NCI-H2171 treated with DMSO at 0.1 percent for 48 hours (cell line): ENCODE measurements at places on chromosomes 5 and 9.

- DNase-seq = no peak
Measured at GRCh38 chr9:128123451-128124080, 4.0 kb downstream of the PTGES2 start.

DNA sequence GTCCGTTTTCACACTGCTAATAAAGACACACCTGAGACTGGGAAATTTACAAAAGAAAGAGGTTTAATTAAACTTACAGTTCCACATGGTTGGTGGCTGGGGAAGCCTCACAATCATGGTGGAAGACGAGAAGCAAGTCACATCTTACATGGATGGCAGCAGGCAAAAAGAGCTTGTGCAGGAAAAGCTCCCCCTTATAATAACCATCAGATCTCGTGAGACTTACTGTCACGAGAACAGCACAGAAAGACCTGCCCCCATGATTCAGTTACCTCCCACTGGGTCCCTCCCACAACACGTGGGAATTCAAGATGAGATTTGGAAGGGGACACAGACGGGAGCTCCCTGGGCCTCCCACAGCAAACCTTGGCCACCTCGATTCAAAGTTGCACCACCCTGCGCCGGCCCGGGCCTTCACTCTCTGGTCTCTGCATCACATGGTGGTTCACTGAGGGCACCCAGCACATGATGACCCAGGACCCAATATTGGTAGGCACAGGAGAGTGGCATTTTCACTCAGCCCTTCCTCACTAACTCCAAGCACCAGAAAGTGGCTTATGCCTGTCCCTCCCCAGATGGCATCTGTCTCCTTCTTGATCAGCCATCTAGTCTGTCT is 21.0 kb upstream of the TDRD7 start:
- no peak for DNase-seq

DNA sequence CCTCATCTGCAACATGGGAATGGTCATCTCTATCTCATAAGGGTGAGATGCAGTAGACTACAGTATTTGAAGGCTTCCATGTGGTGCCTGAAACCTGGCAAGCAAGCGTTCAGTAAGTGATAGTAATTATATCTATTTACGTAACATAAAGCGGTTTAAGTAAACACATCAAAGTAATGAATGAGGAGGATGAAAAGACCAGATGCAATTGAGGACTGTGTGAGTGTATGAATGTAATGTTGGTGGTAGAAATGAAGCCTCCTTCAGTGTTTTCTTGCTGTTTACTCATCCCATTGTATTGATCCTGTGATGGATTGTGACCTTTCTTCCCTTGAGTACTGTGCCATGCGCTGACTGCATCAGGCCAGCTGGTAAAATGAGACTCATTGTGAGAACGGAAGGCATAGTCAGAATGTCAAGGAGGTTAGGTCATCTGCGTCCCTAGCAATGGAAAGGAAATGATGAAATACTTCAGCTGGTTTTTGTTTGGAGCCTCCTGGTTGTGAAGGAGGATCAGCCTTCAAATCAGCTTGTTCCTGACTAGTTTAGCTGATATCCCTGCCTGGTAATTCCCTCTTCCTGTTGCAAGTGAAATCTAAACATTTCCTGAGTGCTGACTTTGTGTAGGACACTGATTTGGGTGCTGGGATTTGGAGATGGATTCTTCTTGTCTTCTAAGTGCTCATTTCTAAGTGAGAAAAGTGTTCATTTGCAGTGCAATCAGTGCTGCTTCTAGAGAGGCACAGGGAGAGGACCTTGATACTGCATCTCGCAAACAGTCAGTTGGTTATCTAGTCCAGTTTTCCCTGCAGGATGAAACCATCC is 35.6 kb downstream of the TNFSF8 start:
- no peak for DNase-seq

- DNase-seq = no peak
Measured at GRCh38 chr9:114958021-114958843, 27.8 kb upstream of the TNFSF8 start.

GRCh38 chr5:172806897-172807672 is 27.0 kb upstream of the ERGIC1 start:
- no peak for DNase-seq

- DNase-seq = no peak
Measured at GRCh38 chr9:137757139-137757538, 120.4 kb upstream of the CACNA1B start.

DNA sequence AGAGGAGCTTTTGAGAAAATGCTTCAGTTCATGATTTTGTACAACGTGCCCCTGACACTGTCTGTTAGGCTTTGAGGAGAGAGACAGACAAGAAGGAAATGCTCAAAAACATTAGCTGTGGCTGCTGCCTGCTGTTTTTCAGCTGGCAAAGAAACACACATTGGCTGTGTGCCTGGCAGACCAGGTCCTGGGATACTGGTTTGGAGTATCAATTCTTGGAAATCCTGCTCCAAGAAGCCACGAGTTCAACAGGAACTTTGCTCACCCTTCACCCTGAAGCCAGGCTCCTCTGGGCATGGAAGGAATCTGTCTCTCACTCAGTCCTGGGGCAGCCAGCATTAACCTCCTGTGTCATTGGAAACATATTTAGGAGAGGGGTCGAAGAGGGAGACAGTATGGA is 245.5 kb downstream of the AUH start:
- DNase-seq = no peak

GRCh38 chr9:19379697-19380046 is 364 bp downstream of the RPS6 start:
- no peak for DNase-seq

GRCh38 chr9:91803970-91804752 is 145.9 kb downstream of the ROR2 start:
- DNase-seq = no peak

DNA sequence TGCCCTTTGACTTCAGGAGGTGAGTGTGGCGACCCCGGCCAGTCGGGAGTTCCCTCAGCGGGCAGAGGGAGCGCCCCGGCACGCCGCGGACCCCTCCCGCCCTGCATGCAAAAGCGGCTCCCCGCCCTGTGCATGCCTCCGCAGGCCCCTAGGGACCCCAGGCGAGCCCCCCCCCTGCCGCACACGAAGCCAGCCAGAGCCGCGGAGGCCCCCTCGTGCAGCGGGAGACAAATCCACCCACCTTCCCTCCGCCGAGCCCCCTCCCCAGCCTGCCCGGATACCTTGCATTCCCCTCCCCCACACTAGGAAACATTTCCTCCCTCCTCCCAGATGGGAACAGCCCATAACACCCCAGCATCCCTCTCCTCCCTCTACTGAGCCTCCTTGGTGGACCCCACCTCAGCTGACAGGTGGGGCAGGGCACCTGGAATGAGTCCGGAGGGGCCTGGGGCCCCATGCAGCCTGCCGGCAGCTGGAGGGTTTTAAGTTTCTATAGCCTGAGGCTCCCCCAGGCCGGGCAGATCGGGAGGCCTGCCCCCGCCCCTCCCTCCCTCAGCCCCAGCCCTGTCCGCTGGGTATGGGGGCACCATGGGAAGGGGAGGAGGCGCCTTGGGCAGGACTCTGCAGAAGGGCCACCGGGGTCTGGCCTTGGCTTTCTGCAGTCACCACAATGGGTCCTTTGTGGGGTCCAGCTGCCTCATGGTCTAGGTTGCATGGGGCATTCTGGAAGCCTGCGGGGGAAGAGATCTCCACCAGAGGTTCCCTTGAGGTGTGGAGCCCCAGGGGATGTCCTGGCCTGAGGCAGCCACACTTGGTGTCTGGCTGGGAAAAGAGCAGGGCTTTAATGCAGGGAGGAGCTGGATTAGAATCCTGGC is 601 bp downstream of the ERGIC1 start:
- DNase-seq = peak; percentile 9

- no peak for DNase-seq
Measured at GRCh38 chr5:57324181-57324580, 150.3 kb downstream of the GPBP1 start.

DNA sequence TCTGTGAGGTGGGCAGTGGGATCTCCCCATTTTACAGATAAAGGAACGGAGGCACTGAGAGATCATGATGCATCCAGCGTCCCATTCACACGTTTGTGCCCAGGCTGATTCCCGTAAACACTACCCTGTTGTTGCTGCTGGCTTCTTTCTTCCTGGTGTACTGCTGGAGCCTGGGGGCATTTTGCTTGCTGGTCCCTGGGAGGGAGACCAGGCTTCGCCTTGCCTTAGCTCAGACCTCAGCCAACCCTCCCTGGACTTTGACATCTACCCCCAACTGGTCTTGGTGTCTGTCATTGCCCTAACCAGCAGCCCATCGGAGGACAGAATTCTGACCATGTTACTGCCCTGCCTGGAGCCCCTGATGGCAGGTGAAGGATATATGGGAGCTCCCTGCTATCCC is 82.4 kb downstream of the ZNF618 start:
- no peak for DNase-seq

DNA sequence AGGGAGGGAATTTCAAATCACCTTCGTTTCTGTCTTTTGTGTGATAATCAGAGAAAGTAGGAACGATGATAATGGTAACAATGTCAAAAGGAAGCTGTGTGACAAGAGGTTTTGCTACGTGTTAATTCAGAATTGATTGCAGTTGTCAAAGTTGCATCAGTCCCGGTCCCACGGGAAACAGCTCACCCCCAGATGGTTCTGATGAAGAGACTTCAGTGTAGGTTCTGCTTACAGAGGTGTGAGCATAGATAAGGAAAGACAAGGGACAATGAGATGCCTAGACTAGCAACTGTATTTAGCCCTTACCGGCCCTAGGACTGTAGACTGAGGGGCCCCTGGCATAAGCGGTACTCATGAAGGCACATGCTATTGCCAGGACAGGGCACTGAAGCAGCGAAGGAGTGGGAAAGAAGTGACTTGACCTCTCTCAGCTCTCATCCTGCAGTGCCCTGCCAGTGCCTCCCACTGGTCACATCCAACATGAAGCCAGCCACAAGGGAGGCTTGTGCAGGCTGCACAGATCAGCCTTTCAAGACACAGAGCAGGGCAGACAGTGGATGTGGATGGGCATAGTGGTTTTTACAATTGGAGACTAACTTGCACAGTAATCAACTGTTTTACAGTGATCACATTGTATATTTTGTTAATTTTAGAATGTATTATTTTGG is 21.1 kb downstream of the PDE8B start:
- DNase-seq = no peak

DNA sequence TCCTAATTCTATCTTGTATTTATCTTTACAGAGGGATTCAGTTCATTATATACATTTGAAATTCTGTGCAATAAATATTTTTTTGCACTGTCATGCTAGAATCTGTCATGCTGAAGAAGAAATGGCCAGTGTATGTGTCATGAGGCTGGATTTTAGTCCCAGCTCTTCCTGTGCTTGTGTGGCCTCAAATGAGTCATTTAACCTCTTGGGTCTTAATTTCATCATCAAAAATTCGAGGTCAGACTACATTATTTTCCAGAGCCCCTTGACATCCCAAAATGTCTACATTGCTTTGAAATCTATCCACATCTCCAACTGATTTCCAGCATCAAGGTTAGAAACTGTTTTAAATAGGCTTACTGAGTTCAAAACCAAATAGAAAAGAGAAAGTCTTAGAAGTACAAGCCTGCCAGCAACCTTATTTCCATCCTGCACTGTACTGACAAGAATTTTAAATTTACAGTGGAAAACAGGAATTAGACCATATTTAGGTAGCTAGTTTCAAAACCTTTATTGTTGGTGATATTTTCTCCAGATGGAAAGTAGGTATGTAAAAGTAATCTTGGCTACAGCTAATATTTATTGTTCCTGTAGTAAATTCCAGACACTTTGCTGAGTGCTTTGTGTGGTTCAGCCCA is 96.7 kb upstream of the MAMDC2 start:
- DNase-seq = no peak

DNA sequence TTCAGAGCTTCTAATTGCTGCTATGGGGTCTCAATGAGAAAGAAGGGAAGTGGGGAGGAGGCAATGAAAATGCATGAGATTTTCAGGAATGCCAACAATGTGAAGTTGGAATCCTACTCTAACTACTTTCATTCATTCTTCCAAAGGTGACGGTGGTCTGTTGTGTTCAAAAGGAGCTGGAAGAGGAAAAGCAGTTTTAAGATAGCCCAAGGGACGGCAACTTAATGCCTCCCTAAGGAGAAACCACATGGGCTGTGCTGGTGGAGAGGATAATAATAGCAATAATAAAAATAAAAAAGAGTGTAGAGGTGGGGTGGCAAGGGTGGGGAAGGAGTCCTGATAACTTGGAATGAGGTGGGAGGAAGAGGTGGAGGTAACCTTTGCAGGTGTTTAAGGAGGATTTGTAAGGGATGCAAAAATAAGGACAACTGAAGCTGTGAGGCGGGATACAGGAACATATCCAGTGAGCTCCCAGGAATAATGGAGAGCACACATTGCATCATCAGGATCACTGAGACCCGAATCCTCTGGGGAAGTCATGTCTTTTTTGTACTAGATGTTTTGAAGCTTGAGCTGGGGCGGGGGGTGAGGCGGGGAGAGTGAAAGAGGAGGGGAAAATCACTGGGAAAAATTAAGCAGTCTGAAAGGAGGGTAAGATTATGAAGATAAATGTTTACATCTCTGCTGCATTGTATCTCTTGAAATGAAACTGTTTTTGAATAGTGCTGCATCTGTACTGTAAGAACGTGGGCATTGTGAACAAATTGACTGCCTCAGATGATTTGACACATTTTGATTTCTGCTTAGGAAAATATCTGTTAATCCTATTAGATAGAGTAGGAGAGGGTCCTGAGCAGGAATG is 120.1 kb upstream of the TMEM161B start:
- DNase-seq = peak; percentile 54

DNA sequence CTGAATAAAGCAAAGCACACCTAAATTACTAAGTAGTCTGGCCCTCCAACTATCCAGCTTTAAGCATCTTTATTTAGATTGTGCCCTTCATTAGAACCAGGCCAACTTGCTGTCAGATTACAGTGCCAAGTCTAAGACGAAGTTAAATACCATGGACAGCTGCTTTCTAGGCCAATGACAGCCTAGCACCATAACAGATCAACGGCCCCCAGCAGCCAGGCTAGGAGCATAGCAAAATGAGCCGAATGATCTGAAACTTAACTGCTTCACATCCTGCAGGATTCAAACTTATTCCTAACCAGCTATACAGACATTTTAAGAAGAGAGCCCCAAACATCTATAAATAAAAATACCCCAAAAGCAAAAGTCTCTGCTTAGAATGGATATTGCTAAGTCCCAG is 6.8 kb downstream of the SLC24A2 start:
- DNase-seq = no peak

DNA sequence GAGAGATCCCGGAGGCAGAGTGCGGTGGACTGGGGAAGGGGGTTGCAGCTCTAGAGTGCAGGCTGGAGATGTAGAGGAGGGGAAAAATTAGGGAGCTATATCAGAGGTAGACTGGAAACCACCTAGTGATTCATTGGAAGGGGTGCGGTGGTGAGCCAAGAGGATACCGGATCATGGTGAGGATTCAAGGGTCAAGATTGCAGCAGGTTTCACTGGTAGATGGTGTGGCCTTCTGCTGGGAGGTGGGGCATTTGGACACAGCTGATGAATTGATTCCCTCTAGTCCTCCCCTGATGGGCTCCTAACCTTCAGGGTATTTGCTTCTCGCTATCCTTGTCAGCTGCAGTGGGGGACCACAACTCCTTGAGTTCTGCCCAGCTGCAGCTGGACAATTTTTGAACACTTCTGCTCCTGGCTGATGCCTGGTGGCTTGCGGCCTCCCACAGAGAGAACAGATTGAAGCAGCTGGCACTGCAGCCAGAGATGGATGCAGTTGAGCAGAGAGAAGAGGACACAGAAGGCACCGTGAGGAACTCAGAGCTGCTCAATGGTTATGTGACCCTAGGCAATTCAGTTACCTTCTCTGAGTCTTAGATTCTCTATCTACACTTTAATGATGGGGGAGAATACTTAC is 134.4 kb upstream of the ABCA1 start:
- peak; percentile 78 for DNase-seq
